ENCODE measurements at places on chromosomes 3 and 15.
A peak's percentile ranks its signal among the peaks of the same experiment; 100 is the strongest.

- no peak for DNase-seq
Measured at GRCh38 chr15:90913398-90913944, 10.4 kb downstream of the MAN2A2 start.

- no peak for DNase-seq
Measured at GRCh38 chr3:172218350-172219323, 179.3 kb downstream of the FNDC3B start.

DNA sequence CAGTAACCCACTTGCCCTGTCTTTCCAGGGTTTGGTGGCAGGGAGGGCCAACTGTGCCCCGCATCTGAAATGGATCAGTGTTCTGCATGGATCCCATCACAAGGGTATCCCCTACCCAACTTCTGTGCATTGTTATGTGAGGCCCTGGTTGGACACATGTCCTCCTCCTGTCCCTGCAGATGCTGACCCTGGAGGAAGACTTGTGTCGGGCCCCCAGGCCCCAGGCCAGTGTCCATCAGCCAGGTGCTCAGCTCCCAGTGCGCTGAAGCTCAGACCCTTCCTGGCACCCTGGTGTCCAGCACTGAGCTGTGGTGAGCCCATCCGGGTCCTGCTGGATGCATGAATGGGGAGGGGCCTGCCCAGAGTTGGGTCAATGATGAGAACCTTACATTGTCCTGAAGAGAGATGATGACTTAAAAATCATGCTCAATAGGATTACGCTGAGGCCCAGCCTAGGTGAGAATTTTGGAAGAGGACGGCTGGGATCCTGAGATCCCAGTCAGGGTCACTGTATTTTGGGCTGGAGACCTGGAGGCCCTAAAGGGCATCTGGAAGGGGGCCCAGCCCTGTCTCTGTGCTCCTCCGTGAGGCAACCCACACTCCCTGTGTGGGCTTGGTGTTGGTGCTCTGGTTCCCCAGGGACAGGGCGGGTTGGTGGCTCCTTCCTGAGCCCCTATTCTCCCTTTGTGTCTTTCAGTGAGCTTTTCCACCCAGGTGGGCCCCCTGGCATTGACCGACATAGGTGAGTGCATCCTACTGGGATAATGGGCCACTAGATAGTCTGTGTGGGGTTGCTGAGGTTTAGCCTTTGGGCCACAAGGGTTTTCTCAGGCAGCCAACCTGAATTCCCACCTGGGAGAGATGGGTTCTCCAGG lies 199.1 kb downstream of the UBE3A start:
- DNase-seq = no peak

DNA sequence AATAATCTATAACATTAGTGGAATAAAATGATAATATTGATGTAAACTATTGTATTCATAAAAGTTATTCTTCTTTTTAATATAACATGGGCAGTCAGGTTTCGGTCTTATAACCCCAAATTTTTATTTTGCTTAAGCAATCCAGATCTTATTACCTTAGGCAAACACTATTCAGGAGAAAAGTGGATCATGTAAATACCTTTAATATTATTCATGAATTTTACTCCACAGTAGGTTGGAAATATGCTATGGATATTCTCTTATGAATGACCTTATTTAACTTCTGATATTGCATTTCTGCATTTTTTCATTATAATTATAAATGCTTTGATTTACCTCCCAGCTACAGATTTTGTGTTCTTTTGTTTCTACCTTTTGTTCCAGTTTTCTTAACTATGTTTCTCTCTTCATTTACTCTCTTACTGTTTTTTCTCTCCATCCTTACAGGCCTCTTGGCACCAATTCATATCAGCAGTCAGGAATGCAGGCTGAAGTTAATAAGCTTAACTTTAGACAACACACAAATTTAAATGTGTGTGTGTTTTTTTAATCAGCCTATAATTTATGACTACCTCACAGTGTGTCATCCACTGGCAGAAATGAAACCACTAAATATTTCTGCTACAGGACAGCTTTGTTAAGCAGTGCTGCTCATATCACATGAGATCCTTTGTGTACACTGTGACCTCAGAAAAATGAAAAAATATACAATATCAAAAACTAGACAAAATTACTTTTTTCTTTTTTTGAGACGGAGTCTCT lies 111.0 kb downstream of the NSUN3 start:
- DNase-seq = no peak

GRCh38 chr3:155619118-155619915 lies 125.6 kb downstream of the PLCH1 start:
- DNase-seq = no peak

GRCh38 chr15:47541562-47541961 lies 175.7 kb upstream of the SEMA6D start:
- DNase-seq = no peak

DNA sequence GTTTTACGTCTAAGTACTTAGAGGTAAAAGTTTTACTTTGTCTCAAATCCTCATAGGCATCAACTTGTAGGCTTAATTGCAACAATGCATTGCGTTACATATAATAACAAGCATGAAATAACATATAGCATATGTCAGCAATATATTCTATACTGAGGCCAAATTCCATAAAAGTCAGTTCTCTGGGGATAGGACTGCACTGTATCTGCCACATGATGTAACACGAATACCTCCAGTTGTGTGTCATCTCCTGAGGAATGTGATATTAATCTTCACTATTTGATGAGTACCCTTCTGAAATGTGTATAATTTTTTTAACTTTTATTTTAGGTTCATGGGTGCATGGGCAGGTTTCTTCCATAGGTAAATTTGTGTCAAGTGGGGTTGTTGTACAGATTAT lies 126.4 kb downstream of the IMPG2 start:
- no peak for DNase-seq

GRCh38 chr3:160885791-160886286 lies 129.8 kb downstream of the PPM1L start:
- no peak for DNase-seq

GRCh38 chr3:54877730-54878129 lies 50.1 kb downstream of the LRTM1 start:
- DNase-seq = no peak

- DNase-seq = no peak
Measured at GRCh38 chr3:63655519-63655918, 3.0 kb downstream of the SNTN start.

DNA sequence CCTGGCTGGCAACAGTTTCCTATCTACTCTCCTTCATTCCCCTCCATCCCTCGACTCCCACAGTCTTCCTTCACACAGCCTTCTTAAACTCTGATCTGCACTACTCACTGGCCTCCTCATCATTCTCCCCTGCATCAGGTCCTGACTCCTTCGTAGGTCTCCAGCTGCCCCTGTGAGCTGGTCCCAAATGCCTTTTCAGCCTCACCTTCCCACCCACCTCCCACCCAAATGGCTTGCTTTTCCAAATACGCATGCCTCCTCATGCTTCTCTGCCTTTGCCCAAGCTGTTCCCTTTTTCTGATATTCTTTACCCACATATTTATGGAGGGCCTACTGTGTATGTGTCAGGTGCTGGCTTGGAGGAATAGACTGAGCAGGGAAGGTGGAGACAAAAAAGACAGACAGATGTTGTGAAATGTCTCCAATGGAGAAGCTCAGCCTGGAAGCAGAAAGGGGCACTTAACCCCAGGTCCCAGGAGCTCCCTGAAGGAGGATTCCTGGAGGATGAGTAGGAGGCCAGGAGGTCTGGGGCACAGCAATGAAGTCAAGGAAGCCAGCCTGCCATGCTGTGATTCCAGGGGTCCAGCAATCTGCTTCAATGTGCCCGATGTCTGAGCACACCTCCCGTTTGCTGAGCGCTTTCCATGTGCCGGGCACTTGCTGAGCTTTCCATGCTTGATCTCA lies 252.2 kb downstream of the SHQ1 start:
- DNase-seq = no peak

GRCh38 chr3:71406972-71407810 lies 176.3 kb downstream of the FOXP1 start:
- DNase-seq = no peak

- DNase-seq = no peak
Measured at GRCh38 chr15:76987896-76988860, 6.7 kb upstream of the PSTPIP1 start.

DNA sequence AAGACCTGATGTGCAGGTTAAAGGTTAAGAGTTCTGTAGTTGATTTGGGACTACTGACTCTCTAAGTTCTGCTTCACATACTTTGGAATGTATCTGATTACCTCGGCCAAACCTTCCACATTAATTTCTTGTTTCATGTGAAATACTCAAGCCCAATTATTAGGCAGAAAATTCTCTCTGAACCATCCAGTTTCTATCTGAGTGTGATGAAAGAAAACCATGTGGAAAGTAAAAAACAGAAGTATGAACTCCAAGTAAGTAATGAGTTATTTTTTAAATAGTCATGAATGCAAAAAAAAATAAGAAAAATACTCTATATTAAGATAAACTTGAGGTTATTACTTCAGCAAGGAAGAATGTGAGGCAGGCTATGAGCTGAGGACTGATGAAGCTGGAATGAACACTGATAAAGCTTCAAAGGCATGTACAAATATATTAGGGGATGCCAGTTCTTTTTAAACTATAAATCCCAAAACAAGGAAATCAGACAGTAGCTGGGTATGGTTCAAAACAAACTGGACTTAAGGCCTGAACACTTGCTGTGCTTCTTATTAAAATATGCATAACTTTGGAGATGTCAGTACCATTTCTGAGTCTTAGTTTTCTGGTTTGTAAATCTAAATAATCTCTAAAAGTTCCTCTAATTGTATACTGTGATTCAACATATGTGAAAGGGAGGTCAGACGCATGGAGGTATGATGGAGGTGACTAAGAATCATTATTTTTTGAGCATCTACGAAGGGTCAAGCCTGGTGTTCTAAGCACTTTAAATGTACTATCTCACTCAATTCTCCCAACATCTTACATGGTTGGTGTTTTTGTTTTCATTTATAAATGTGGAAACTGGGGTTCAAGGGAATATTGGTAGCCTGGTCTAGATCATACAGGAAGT lies 59.6 kb downstream of the COL6A6 start:
- no peak for DNase-seq

- DNase-seq = no peak
Measured at GRCh38 chr3:13079051-13079450, 5.8 kb upstream of the IQSEC1 start.

- no peak for DNase-seq
Measured at GRCh38 chr3:178306432-178307115, 229.7 kb upstream of the KCNMB2 start.

DNA sequence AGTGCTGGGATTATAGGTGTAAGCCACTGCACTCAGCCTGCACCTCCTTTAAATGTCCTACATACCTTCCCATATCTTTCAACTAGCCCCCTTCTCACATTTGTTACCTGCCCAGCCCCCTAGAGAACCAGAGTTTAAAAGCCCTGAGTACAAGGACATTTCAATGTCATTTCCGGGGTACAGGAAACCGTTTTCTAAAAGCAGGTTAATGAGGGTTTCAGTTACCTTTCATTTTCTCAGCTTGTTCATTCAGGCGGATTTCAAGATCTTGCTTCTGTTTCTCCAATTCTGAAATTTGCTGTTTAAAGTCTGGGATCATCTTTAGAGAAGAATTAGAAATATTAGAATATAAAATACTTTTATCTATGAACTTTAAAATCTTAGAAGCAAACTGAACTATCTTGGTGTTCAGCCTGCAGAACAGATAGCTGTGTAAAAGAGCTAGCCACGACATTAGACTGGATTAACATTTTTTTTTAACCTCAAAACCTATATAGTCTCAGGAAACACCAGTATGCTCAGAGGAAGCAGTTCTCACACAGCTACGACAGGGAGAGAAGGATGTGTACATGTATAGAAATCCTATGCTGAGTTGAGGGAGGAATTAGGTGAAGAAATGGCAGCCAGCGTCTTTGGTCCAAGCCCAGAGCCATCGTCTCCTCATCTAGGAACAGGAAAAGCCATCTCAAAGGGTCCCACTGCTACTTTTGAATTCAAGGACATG lies 29.9 kb upstream of the GNB5 start:
- DNase-seq = no peak

GRCh38 chr15:79090487-79091203 lies at the start of gene RASGRF1:
TSS of gene RASGRF1 (minus strand) at chr15:79090780. CDS start at chr15:79090498, 282 bp downstream.
- DNase-seq = peak; percentile 8

DNA sequence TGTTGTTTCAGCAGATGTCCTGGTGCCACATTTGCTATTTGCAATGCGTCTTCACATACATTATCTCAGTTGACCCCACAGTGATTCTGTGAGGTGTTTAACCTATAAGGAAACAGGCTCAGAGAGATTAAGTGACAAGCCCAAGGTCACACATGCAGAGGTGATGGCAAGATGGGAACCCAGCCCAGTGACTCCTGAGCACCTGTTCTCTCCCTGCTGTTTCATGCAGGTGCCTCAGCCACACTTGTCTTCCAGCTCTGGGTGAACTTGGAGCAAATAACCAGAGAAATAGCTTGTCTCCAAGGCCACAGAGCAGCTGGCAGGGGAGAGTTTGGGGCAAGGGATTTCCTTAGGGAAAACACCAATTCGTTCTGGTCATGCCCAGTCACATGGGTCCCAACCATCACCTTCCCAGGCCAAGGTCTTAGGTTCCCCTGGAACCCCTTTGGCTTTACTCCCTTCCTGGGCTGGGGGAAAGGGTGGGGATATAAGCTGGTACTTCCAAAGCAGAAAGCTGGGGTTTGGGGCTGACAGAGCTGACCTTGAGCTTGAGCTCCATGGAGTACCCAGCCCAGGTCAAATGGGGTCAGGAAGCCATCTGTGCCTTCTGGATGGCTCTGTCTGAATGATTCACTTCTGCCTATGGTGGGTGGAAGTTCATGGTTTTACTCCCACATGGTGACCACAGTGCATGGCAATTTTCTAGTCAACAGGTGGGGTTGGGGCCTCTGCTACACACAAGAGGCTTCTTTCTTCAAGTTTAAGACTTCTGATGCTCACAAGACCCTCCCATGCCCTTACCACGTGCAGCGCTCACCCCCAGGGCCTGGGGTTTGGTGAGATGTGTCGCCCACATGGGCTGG lies 22.4 kb downstream of the LIPC start:
- DNase-seq = no peak

DNA sequence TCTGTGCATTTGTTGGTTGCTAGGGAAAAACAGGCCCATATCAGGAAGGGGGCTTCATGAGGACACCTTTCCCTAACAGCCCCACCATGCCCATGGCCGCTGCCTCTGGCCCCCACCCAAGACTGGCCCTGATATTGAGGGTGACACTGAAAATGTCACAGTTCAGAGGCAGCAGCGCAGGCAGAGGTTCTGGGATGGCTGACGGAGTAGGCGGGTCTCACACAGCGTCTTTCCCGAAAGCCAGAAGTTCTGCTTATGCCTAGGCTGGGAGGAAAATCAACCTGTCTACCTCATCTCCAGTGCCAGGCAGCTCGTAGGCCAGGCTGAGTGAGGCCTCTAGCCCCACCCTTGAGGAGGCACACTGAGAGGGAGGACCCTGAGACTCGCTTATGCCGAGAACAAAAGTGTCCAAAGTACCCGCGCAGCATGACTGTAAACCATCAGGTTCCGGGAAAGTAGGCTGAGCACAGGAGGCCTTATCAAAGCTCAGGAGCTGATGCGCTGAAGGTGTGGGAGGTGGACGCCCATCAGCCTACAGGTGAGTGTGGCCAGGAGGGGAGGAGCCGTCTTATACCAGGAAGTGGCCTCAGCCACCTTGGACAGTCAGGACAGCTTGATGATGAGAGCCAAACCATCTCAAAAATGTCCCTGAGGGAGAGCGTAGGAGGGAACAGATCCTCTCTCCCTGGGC lies 27.5 kb downstream of the GRAMD2A start:
- DNase-seq = no peak
